Fibroblast of upper back skin (primary cell): ENCODE measurements at places on chromosomes 7 and 10.

DNA sequence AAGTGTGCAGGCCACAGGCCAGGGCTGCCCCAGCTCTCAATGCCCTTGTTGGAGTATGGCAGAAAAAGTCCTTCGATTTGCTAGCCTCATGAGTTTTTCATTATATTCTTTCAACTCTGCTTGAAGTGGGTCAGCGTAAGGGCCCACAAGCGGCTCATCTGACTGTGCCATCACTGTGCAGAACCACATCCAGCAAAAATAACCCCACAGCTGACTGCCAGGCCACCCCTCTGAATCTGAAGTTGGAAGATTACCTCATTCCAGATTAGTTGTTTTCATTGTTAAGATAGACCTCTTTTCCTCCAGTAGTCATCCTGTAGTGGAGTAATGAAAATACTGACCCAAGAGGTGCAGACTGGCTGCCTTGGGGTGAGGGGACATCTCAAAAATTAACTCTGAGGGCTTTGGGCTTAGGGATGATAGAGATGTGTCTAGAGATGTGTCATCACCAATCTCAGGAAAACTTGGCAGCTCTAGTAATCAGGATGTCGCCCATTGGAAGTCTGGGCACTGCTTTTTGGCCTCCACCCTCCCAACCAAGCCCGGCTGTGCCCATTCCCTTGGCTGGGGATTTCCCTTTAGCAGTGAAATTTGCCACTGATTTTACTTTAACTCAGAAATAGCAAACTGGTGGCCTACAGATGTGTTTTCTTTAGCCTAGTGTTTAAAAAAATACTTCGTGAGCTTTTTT is 164.3 kb downstream of the LCOR start:
- DNase-seq = no peak

DNA sequence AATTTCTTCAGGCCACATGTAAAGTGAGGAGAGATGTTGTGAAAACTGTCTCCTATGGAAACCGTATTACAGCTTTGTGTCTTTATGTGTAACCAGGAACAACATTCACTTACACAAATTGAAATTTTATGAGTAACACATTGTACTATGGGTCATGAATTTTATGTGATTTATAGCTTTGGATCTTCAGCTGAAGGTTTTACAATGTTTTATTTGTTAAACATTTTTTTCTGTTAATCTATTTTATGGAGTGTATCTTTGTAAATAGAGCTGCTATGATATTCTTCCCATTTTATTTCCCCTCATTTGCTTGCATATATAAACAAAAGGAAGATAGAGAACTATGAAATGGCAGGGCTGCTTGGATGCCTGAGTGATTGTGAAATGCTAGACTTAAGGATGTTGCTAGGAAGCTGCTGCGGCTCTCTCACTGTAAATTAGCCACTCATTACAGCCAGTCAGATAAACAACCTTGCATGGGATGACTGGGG is 104.5 kb upstream of the PCLO start:
- peak; percentile 12 for DNase-seq

DNA sequence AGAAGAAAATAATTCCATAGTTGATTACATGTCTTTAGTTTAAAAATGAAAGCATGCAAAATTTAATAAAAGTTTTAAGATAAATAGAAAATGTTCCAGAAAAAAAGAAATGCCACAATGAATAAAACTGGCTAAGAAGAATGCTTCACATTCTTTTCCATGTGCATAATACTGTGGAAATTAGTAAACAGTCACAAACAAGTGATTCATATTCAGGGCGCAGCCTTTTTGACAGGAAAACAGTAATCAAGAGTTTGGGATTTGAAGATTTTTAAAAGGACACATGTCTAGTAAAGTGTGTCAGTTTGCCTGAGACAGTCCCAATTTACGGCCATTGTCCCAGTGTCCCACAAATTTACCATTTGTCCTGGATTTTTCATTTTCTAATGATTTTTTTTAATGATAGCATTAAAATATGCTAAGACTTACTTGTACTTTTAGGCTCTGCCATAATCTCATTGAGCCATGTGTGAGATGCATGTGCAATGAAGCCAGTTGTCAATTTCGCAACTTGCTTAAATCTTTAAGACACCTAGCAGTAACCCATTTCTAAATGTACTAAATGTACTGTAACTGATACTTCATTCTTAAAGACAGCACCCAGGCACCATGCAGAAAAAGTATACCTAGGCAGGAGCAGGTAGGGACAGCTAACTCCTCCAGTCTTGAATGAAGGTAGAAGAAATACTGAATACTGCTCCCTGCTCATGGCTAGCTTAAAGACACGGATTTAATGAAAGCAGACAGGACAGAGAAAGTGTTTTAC is 46.9 kb downstream of the ZNF438 start:
- no peak for DNase-seq

DNA sequence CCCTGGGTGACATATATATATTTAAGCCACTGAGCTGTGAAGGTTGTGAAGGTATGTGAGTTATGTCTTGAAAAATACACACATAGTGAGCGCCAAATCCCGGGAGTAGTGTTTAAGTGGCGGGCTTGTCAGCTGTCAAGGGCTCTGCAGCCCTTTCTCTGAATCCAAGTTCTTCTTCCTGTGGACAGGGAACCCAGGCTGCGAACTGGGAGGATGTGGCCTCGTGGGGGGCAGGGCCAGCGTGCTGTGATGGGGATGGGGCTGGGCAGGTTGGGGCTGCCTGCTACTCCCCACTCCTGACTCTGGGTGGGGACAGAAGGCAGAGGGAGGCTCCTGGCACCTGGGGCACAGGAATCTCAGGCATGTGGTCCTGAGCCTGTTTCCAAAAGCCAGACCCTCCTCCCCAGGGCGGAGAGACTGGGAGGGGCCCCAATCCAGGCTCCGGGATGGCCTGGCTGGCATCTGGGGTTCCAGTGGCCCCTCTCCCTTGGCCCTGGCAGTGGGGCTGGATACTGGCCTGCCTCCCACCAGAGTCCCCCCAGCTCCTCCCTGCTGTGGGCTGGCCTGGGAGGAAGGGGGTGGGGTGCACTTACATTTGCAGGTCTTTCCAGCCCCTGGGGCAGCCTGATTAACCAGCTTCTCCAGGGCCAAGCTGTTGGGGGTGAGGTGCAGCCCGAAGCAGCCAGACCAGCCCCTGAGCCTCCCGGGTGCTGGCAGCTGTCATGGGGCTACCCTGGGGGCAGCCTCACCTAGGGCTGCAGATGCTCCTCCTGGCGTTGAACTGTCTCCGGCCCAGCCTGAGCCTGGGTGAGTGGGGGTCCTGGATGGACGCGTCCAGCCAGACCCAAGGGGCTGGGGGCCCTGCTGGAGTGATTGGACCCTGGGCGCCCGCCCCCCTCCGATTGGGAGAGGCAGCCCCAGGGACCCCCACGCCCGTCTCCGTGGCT is at the start of gene UPK3B:
UPK3B (plus strand) TSS at position 622 of the 947 bp plus-strand sequence; CDS start at position 723, 101 bp downstream.
- peak; percentile 4 for DNase-seq

DNA sequence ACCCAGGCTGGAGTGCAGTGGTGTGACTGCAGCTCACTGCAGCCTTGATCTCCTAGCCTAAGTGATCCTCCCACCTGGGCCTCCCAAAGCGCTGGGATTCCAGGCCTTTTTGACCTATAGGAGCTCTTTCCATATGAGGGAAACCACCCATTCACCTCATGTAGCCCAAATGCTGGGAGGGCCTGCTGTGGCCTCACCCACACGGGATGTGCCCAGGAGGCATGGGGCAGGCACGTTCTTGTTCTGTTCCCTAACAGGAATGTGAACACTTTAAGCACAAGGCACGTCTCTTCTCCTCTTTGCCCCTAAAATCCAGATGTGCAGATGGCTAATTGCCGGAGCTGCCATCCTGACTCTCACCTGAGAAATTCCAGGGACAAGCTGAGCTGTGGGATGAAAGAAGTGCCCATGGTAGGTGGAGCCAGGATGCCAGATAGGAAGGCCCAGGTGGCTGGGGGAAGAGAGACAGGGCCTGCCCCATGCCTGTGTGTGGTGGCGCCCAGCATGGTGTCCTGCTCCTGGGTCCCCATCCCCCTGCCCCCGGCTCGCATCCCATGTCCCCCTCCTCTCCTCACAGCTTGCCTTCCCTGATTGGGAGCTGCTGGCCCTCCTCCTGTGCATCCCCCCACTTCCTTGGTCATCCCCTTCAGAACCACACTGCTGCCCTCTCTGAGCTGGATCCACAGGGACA is 17.3 kb downstream of the CAMK2B start:
- no peak for DNase-seq

DNA sequence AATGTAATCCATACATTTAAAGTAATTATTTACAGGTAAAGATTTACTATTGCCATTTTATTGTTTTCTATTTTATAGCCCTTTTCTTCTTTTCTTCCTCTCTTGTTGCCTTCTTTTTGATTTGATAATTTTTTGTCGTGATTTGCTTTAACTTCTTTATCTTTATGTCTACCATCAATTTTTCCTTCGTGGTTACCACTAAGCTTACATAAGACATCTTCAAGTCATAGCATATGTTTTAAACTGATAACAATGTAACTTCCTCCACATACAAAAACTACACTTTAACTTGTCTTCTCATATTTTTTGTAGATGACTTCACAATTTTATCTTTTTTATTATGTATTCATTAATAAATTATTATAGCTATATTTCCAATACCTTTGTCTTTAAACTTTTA is 316.6 kb downstream of the PLXDC2 start:
- no peak for DNase-seq

GRCh38 chr7:76343294-76343930 is 15.4 kb downstream of the YWHAG start:
- no peak for DNase-seq

DNA sequence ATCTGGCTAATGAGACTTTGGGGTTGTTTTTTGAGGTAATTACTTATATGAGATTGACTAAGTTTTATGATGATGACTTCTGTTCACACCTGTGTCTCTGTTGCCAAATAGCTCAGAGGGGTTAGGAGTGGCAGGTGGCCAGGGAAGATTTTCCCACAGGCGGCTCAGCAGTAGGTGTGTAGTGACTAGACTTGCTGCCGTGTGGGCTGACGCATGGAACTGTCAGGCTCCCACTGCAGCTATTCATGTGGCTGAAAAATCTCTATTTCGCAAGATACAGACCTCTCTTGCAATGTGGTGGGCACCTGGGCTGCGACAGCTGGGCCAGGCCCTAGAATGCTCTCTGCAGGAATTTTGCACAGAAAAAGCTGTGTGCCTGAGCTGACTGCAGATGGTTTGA is 1.4 kb downstream of the CPA4 start:
- peak; percentile 82 for DNase-seq

DNA sequence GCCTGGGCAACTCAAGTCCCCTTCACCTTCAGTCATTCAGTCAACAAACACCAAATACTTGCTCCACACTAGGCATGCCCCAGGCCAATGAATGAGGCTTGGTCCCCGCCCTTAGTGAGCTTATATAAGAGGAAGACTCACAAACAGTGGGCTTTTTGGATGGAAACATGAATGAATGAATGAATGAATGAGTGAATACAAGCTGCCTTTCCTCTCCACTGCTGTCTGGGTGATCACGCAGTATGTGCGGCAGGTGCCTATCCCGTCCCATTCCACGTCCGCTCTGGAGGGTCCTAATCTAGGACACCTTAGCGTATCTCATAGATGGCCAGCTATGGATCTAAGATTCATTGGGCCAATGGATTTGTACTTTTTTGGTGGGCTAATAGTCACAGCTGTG is 19.8 kb upstream of the GTF2I start:
- no peak for DNase-seq

- DNase-seq = no peak
These were observed 81.8 kb downstream of the PLCE1 start for GRCh38 chr10:94075506-94075905.

- no peak for DNase-seq
These were observed 78.0 kb downstream of the DKK1 start for GRCh38 chr10:52391927-52392602.

- no peak for DNase-seq
These were observed 75.8 kb downstream of the MPLKIP start for GRCh38 chr7:40058636-40059035.

- DNase-seq = no peak
These were observed 51.0 kb downstream of the PTTG1IP2 start for GRCh38 chr7:90520484-90520883.

DNA sequence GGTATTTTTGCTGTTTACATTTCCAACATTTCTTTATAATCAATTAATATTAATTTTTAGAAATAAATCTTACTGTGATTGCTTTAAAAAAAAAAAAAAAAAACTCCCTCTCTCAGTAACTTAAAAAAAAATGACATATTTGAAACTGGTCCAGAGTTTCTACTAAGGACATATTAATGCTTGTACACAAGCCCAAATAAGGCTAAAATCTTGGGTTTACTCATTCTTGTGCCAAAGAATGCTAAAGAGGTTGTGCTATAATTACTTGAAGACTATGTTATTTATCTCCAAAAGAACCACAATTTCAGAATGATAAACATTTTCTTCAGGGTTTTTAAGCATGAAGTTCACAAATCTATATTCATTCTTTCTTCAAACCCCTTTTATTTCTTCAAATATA is 39.4 kb upstream of the PHF14 start:
- peak; percentile 67 for DNase-seq

GRCh38 chr7:47451851-47452205 is 130.1 kb downstream of the TNS3 start:
- DNase-seq = peak; percentile 32

DNA sequence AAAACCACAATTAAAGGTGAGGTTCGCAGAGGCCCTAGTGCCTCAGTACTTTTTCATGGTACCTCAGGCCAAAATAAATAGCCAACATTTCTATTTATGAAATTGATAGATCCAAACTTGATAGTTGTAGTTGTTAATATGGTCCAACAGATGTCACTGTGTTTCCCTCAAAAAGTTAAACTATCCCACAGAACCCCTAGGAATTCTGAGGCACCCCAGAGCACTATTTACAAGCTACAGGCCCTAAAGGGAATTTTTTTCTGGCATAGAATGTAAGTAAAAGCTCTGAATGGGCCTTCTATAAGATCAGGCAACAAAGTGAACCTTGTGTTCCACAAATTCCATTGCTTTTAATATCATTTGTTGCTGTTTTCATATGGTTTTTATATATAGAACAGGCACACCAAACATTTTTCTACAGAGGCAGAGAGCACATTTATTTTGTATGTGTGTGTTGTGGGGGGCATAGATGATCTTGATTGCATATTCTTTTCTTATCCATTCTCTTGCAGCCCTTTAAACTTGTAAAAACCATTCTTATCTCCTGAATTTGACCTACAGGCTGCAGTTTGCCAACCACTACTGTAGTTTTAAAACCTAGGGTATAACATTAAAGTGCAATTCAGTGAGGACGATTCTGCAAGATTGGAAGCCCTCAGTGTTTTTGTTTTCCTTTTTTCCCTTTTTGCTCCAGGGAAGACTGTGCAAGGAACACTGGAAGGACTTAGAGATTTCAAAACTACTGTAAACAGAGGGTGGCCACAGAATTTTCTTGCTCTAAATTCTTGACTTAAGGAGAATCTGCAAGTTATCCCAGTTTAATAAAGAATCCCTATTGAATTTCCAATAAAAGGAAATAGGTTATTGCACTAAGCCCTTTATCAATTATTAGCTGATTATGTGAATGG is 3.5 kb upstream of the ARL4A start:
- DNase-seq = peak; percentile 29

GRCh38 chr7:29881724-29882123 is 75.4 kb downstream of the WIPF3 start:
- no peak for DNase-seq

GRCh38 chr10:123323884-123324283 is 169.7 kb downstream of the BUB3 start:
- no peak for DNase-seq

GRCh38 chr7:80206763-80207162 is 72.1 kb downstream of the GNAI1 start:
- DNase-seq = no peak
